CD4-positive, alpha-beta T cell treated with Interleukin-21 for 1 hour (primary cell): ENCODE measurements at places on chromosomes 4 and X.

- no peak for DNase-seq
These were observed 10.1 kb upstream of the DAPP1 start for GRCh38 chr4:99806545-99806944.

DNA sequence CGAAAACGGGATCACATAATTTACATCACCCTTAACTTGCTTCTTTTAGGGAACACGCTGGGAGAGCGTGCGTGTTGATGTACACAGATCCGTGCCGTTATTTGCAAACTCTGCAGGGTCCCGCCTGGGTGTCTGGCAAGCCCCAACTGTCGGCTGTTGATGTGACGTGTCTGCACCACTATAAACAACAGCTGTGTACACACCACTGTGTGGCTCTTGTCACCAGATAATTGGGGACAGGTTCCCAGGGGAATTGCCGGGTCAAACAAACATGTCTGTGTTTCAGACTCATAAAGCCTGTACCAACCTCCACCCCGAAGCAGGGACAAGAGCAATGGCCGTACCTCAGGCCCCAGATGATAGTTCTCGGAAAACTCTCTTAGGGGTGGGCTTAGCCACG lies 105.0 kb upstream of the AFAP1 start:
- no peak for DNase-seq

- DNase-seq = no peak
These were observed 363.4 kb downstream of the TMA16 start for GRCh38 chr4:163857903-163858302.

DNA sequence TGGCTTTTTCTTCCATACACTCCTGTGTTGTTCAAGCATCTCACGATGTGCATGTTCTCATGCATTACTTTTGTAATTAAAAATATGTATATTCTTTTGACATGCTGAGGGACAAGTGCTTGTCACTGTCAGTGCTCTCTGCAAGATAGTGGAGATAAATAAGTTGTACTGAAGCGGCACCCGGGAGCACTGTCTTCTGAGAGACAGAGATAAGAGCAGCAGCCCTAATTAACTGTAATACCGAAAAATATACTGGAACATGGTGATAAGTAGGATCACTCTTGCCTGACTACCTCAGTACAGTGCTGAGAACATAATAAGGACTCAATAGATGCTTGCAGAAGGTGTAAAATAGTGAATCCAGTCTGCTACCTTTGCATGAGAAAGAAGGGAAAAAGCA lies 9.4 kb upstream of the GPR173 start:
- DNase-seq = no peak

DNA sequence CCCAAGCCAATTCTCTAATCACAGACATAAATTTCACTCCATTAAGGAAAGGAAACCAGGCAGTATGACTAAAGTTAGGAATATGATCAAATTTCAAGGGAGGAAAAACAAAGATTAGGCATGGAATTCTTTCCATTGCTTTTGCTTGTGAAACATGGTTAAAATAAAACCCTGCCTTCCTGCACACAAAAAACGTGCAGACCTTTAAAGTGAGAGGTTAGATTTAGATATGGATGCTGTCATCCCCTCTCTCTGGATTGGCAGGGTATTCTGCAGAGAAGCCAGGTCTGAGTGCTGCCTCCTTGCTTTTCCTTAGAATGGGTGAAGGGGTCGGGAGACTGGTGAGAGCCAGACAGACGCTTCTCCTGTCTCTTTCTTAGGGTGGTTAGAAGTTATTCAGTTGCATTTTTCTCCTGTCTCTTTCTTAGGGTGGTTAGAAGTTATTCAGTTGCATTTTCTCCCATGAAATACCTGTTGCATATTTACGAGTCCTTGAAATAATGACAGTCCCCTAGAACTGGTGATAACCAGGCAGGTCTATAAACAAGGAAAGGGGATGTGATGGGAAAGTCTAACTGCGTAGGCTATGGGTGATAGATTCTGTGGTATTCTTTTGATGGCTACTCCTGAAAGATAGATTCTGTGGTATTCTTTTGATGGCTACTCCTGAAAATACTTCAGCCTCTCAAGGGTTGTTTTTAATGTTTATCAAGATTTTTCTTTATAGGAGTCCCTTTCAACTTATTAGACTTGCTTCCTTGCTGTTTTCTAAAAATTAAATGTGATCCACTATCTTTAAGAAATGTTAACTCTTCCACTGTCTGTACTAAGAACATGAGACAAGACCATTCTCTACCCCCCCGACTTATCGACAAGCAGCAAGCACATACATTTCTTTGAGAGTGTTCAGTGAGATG lies 163.6 kb downstream of the SPRY1 start:
- no peak for DNase-seq
